ENCODE measurements at places on chromosomes 7 and 10. TPM values are rescaled to one million over a fixed set of nuclear protein-coding genes. Genes with fewer than 3 reads are reported as not detected.

DNA sequence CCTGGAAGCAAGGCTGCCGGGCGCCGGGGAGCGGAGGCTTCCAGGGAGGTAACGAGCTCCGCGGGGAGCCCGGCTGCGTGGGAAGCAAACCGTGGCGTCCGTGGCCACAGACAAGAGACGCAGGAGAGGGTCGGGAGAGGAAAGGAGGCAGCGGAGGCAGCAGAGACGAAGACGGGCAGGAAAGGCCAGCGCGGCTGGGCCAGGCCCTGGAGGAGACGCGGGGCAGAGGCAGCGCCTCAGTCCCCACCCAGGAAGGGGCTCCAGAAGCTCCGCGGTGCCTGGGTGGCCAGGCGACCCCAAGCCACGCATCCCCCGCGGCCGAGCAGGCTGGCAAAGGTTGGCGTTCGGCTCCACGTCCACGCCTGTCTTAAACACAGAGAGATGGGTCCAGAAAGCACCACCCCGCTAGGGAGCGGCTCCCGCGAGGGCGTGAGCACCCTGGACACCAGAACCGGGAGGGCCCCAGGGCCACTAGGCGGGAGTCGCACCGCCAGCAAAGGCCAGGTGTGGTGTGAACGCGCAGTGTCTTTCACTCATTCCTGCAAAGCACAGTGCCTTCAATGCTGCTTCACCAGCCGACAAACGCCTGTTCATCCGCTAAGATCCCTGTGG lies 97.3 kb downstream of the PTPRN2 start:
- no peak for DNase-seq

DNA sequence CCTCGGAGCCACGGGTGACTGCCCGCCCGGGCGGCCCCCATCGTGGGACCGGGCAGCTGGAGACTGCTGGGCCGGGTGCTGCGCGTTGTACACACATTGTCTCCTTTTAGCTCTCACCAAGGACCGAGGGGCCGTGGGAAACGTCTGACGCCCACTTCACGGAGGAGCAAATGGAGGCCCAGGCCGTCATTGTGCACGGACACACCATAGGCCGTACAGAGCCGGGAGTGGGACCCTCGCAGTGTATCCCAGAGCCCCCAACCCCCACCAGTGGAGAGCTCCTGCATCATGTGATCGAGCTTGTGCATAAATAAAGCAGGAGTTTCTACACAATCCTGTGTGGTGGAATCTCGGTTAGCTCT lies 722 bp downstream of the DENND10 start:
- no peak for DNase-seq

DNA sequence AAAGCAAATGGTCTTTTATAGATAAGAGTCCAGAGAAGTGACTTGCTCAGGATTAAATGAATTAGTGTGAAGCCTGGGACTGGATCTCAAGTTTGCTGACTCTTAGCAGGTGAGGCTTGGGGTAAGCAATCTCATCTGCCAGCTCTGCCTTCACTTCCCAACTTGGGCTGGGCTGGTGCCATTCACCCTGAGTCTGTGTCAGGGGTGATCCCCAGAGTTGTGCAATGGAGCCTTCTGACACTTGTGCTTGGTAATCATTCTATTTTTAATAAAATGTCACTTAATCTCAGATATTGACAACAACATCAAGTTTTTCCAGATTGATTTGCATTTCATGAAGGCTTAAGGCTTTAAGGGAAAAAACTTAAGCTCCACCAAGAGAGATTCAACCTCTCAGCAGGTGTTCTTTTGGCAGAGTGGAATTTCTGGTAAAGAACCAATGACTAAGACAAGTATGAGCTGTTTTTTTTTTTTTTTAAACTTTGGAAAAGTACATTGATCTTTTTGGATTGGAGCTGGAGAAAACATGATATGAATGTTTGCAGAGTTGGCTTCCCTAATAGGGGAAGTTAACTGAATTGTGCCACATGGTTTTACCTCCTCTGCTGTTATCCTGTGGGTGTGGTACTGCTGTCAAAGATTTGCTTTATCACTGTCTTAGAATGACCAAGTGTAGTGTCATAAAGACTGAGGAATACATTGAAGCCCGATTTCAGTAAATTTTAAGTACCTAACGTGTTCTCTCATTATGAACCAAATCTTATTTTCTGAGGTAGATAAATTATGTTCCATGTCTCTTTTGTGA lies 48.6 kb upstream of the GPR37 start:
- DNase-seq = no peak

NFKB2 gene
- total RNA-seq = 8.2 TPM

CUZD1 gene
- total RNA-seq = 0.29 TPM

ZNRF2 gene
- 7.7 TPM for total RNA-seq

- no peak for DNase-seq
Observed at GRCh38 chr10:68828833-68829232, 1.5 kb downstream of the STOX1 start.

DNA sequence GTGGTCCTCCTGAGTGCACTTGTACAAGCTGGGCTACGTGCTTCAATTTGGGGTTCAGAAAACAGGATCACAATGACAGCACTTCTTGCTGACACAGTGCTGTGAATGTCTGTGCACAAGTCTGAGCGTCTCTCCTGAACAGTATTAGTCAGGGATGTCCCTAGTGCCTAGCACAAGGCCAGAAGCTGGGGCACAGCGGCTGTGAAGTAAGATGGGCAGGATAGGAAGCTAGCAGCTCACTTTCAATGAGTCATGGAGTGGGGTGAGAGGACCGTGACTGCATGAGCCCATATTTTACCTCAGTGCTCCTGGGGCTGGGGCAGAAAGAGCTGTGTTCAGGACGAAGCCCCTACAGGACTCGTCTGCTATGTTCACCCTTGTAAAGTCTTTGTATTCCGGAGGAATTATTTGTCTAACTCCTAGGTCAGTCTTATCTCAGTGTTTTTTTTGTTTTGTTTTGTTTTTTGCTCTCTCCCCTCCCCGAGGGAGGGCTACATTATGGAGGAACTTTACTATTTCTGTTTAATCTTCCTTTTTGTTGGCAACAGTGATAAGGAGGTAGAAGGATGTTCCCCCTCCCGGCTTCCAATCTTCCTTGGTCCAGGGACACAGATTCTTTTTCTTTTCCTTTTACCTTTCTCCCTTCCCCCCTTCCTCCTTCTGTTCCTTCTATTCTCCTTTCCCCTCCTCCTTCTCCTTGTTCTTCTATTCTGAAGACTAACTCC lies 2.8 kb upstream of the LRMDA start:
- DNase-seq = no peak

GRCh38 chr7:149624006-149624405 lies 126.4 kb upstream of the ZNF746 start:
- DNase-seq = peak; percentile 26

UBN2 gene
- 8.0 TPM for total RNA-seq

GRCh38 chr7:18890134-18890533 lies 227.3 kb downstream of the TWIST1 start:
- no peak for DNase-seq

DPCD gene
- total RNA-seq = 25.2 TPM

DNA sequence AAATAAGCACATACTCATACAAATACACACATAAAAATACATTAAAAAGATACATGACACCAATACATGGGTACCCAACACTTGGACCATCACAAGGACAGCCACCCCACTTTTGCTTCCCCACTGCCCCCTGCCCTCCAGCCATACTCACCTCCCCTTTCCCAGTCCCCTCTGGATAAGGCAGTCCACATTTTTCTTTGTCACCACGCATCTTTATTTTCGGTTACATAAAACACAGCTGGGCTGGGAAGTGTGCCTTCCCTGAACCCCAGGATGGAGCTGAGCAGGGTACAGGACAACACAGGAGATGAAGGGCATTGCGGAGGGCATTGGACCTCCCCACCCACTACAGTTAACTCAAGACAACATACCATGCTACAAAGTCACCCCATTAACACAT lies 1.1 kb upstream of the HOXA3 start:
- no peak for DNase-seq

GRCh38 chr10:69645296-69646184 lies 15.5 kb downstream of the FAM241B start:
- DNase-seq = no peak

LRRN3 gene
- total RNA-seq = not detected

GRCh38 chr7:144854839-144855424 lies 19.1 kb upstream of the TPK1 start:
- DNase-seq = peak; percentile 4

FAM221A gene
- not detected for total RNA-seq

MBLAC1 gene
- 1.8 TPM for total RNA-seq

- no peak for DNase-seq
Observed at GRCh38 chr7:50664937-50665336, 99.7 kb upstream of the DDC start.

- DNase-seq = no peak
Observed at GRCh38 chr10:125087191-125087896, 73.0 kb downstream of the CTBP2 start.

MCMBP gene
- total RNA-seq = 71.8 TPM

- no peak for DNase-seq
Observed at GRCh38 chr10:116926426-116926825, 77.1 kb downstream of the ENO4 start.

- DNase-seq = no peak
Observed at GRCh38 chr7:80918399-80918798, 452 bp downstream of the SEMA3C start.

DNA sequence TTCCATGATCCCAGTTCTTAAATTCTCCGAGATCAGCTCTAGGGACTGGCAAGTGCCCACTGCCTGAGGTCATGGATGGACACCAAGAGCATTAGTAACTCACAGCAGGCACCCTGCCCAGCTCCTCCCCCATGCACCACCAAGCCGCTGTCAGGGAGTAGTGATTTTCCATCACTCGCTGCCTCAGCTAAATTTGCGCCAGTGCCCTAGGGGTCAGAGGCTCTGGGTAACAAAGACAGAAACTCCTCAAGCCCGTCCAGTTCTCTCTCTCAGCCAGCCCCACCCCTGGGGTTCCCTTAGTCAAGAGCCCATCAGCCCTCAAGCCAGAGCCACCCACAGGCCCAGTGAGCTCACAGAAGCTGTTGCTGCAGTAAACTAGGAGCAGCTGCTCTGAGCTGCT lies 30.0 kb downstream of the PAX2 start:
- DNase-seq = no peak

FBXO24 gene
- 0.20 TPM for total RNA-seq

H2BK1 gene
- not detected for total RNA-seq

LFNG gene
- total RNA-seq = 0.44 TPM

- no peak for DNase-seq
Observed at GRCh38 chr7:131210618-131211017, 117.1 kb upstream of the MKLN1 start.

ABCB4 gene
- total RNA-seq = 10.8 TPM

- no peak for DNase-seq
Observed at GRCh38 chr7:45583296-45583695, 9.1 kb downstream of the ADCY1 start.

GRCh38 chr10:77680811-77681210 lies 43.2 kb upstream of the KCNMA1 start:
- DNase-seq = no peak

DNA sequence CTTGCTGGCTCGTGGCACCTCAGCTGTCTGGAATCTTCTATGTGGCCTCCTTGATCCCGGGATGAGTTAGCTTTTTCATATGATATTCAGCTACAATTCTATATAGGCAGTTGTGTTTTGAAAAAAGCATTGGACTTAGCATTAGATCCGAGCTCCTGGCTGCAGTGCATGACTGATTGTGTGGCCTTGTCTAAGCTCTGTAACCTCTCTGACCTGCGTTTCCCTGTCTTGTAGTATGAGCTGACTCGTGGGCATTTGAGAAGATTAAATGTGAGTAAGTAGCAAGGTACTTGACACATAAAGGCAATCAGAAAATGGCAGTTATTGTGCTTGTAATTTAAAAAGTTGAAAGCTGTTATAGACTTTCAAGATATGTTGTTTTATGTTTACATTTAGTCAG lies 85.9 kb downstream of the CCNY start:
- peak; percentile 31 for DNase-seq

TSC22D4 gene
- total RNA-seq = 7.7 TPM

SLC18A3 gene
- not detected for total RNA-seq

DNA sequence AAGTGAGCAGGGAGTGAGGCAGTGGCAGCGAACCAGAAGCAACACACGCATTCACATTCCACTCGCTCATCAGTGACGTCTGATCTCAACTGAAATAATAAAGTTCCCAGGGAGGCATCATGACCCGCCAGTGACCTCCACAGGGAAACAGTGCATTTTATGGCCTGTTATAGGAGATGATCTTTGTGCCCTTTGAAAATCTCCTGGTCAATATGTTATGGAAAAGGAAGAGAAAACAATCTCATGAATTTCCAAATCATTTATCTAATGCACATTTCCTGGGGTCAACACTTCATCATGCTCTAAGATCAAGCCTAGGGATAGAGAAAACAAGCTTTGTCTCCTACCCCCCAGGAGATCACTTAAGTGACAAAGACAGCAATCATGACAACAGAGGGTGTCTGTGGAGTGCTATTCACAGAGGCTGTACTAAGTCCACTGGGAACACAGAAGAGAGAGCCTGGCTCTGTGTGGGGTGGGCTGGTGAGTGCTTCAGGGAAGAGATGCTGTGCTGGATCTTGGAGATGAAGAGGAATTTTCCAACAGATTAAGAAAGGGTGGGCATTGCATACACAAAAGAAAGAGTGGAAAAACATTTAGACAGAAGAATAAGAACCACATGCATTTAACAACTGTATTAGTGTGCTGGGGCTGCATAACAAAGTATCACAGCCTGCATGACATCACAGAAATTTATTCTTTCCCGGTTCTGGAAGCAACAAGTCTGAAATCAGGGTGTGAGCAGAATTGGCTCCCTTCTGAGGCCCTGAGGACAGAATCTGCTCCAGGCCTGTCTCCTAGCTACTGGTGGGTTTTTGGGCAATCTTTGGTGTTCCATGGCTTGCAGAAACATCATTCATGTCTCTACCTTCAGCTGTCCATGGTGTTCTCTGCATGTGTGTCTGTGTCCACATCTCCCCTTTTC lies 613.9 kb upstream of the IGFBP3 start:
- no peak for DNase-seq

- DNase-seq = peak; percentile 25
Observed at GRCh38 chr10:22714479-22715289, at the start of gene PIP4K2A. PIP4K2A (minus strand) TSS chr10:22714578; CDS start chr10:22714326, 252 bp downstream.

SPDYE2 gene
- not detected for total RNA-seq

GRCh38 chr7:104943502-104944343 lies 70.3 kb upstream of the KMT2E start:
- peak; percentile 94 for DNase-seq

DNA sequence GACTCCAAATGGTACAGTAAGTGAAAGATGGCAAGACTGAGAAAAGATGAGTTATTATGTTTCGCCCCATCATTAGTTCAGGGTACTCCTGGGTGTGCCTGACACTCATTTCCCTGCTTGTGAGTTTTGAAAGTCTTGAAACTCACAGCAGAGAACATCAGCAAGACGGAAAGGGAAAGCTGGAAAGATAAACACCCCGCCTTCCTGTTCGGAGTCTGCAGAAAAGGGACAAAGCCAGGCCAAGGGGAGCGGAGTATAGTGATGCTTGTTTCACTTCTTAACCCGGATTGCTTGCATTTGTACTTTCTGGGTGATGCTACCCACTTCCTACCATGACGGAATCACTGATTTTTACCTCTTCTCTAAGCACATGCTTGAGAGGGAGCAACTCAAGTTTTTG lies 294.5 kb downstream of the FRMD4A start:
- no peak for DNase-seq
